RPMI7951 (cell line): ENCODE measurements at places on chromosomes 2 and 18.

DNA sequence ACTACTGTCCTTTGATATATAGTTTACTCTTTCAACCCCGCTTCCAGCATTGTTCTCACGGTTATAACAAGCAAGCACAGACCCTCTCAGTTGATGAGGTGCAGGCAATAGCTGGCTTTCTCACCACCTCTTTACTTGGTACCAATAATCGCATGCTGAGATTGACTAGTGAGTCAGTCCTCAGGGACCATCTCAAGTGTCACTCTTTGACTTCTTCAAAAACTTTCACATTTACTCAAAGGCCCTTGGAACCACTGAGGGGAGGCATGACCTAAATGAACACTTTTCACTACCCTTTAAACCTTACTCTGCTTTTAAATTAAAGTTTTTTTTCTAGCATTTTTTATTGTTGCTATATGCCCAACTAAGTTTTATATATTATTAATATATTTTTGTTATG lies 101.8 kb downstream of the DAW1 start:
- DNase-seq: no peak

DNA sequence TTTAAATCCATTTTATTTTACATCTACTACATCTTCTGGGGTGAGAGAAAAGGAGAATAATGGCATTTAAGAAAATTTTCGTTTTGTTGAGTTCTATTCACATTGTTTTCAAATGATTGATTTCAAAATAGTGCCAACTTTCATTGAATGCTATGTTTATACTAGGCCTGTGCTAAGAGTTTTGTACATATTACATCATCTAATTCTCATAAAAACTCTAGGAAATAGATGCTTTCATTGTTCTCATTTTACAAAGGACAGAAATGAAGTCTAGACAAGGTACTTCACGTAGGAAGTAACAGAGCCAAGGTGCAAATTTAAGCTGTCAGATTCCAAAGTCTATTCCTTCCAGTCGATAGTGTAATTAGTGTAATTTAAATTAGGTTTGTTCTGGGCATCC lies 402.8 kb upstream of the UBE2E3 start:
- DNase-seq: no peak

DNA sequence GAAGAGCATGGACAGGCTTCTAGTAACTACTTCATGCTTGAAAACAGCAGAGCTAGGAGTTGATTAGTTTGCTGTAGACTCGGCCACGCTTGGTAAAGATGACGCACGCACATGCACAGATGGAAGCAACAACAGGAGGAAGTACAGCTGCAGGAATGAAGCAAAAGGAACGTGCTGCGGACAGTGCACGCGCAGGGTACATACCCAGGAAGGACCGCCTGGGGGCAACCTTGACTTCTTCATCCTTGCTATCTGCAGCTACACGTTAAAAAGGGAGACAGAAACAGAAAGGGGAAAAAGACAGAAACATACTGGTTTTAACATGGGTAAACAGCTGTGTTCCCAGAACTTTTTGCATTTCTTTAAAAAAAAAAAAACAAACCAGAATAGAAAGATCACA lies 17.7 kb downstream of the SLC66A2 start:
- no peak for DNase-seq

DNA sequence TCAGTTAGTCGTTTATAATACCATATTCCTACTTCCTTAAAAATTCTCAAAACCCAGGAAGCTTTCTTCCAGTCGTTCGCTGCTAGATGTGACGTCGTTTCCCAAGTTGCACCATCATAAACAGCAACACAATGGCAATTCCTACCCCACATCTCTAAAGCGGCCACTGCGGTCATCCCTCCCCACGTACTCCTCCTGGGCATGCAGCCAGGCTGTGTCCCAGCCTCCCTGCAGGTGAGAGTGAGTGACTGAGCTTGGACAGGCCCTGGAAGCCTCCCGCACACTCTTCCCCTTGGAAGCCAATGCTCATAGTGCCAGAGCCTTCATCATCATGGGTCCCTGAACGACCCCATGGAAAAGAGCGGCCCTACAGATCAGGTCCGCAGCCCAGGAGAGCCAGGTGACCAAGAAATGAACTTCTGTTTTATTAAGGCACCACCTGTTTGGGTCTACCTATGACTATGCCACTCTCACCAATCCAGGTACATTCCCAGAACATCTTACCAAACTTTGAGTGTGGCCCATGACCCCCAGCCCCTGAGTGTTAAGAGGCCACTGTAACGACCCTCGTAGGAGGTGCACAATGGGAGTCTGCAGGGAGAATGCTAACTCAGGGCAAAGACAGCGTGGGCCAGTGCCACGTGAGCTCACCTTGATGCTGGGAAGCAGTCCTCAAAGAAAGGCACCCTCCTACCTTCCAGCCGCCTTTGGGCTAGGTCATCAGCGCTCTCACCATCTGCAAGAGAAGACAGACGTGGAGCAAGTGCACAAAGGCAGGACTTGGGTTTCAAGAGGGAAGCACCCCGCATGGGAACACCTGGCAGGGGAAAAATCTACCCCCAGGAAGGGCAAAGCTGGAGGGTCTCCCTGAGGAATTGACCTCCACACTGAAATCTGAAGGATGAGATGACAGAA lies 74.7 kb upstream of the RAB6C start:
- no peak for DNase-seq

GRCh38 chr2:239315308-239315707 lies 85.5 kb downstream of the HDAC4 start:
- no peak for DNase-seq

GRCh38 chr2:236862961-236863728 lies 222.5 kb upstream of the COPS8 start:
- DNase-seq: peak; percentile 94

DNA sequence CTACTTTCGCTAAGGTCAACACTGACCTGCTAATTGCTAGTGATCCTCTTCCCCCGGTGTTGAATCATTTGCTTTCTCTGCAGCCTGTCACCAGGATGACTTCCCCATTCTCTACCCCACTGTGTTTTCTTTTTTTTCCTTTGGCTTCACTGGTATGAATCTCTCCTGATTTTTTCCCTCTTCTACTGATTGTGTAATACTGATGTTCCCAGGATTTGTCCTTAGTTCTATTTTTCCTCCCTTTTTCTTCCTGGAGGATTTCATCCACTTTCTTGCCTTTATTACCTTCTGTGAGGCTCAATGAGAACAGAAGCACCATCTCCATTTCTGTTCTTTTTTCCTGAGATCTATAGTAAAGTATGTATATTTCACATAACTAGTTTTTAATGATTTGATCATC lies 14.1 kb upstream of the MSH2 start:
- no peak for DNase-seq

DNA sequence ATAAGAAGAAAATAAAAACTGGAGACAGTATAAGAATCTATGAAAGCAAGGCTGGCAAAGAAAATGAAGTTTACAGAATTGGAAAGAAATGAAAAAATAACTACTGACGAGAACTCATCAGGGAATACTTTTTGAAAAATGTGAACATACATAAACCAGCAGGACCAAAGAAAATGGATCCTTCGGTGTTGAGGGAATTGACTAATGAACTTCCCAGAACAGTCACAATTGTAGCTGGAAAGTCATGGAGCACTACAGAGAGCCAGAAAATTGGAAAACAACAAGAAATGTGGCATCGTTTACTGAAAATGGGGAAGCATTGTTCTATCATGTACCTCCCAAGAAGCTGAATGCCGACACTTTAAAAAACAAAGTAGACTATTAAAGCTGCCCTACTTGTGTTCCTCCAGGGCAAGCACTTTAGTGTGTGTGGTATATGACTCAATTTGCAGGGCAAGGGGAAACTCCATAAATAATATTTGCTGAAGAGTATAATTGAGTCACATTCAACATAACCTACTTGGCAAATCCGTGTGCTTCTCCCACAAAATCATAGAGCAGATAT lies 1221.6 kb upstream of the NRXN1 start:
- no peak for DNase-seq

DNA sequence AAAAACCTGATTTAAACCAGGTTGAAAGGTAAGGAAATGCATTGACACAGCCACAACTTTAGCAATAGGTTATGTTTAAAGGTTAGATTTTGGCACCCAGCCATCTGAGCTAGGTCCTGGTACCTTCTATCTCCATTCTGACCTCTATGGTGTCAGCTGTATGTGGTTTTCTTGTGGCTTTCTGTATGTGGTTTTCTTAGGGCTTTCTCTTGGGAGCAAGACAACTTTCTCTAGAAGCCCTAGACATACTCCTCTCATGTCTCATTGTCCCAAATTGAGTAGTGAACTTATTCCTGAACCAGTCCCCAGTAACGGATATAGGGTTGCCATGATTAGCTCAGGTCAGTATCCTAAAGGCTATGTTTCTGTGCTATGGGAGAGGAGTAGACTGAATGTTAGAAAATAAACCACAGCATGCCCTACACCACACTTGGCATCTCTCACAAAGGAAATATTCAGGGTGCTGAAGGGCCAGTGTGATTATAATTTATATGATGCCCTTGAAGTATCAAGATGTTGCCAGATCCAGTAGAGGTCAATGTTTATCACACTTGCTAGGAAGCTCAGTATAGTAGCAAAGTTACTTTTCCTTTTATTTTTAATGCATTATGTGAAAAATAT lies 176.1 kb downstream of the CAPN13 start:
- peak; percentile 55 for DNase-seq

GRCh38 chr2:74951211-74951754 lies 7.2 kb upstream of the POLE4 start:
- DNase-seq: no peak

DNA sequence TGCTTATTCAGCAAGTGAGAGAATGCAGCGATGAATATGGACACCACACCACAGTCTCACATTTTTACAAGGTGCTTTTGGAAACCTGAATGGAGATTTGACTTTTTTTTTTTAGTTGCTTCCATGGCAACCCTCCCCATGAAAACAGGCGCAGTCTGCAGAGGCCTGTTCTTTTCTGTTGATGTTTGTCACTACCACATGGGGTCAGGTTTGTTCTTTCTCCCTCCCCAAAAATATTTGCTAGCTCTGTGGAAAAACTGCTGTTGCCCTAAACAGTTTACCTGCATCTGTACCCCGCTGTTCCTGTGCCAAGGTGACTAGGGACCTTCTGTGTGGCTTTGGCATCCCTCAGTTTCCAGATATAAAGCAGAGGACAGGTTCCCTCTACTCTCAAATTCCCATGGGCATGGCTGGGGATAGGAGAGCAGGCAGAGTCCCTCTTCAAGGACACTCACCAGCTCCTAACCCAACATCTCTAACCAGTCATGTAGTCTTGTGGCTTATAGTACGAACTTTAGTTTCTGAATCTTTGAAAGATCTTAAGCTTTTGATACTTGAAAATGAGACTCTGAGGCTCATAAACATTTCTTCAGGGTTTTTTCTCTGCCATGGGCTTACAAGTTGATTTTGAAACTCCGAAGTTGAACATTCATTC lies 14.7 kb upstream of the MAPRE2 start:
- no peak for DNase-seq

DNA sequence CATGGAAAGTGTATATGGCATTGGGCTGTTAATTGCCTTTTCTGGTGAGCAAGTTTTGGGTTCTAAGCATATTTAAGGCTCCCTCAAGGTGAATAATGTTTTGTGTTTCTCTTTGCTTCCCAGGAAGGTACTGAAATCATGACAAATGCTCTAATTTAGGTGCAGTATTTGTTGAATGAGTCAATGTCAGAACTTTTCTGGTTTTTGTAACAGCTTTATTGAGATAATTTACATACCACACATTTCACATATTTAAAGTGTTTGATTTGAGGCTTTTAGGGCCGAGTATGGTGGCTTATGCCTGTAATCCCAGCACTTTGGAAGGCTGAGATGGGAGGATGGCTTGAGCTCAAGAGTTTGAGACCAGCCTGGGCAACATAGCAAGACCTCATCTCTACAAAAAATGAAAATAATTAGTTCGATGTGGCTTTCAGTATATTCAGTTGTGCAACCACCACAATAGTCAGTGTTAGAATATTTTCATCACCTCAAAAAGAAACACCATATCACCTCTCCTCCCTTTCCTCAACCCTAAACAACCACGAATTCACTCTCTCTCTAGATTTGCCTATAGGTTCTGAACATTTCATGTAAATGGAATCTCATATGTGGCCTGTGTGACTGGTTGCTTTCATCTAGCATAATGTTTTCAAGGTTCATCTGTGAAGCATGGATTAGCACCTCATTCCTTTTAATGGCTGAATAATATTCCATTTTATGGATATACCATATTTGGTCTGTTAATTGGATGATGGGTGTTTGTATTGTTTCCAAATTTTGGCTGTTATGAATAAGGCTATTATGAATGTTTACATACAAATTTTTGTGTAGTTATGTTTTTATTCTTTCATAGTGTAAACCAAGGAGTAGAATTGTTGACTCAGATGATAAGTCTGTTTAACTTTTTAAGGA lies 54.9 kb downstream of the MGAT5 start:
- no peak for DNase-seq

DNA sequence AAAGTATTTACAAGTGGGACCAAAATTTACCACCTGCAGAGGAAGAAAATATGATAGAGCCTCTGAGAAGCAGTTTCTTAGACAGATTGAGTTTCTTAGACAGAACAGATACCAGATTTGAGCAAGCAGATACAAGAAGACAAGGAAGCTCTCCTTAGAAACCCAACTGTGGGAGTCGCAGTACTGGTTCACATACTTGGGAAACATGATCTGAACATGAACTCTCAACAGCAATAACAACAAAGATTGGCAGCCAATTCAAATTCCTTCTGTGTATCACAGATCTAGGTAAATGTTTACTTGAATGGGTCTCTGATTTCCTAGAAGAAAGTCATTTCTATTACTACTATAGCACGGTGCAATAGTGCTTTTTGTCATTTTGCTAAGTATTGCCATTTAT lies 82.1 kb downstream of the OLA1 start:
- DNase-seq: no peak

- DNase-seq: no peak
Observed at GRCh38 chr2:199348871-199349270, 108.9 kb downstream of the SATB2 start.

GRCh38 chr18:4605212-4605611 lies 150.1 kb upstream of the DLGAP1 start:
- no peak for DNase-seq

DNA sequence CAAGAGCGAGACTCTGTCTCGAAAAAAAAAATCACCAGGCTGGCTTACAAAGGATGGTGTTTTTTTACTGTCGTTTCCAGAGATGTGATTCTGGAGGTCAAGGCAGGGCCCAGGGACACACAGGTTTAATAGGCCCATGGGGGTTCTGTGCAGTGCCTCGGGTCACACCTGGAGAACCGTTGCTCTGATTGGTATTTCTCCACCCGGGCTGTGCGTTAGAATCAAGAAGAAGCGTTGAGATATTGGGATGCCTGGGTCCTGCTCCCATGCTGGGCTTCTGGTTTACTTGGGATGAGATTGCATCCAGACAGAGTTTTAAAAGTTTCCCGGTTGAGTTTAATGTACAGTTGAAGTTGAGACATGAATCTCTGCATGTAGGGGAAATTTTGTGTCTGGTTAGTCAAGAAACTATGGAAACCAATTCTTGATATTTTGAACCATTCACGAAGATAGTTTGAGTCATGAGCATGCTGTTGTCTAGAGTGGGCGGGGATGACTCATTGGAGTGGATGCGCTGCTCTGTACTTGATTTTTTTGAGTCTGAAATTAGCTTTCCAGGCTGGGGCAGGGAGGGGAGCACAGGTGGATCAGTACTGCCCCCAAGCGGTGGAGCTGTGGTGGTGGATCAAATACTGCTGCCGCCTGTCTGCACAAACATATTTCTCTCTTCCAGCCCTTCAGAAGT lies 50.1 kb downstream of the GREB1 start:
- DNase-seq: peak; percentile 93
